ENCODE measurements at places on chromosomes 11 and 22.

GRCh38 chr11:31825838-31826484 is 14.8 kb upstream of the PAX6 start:
- DNase-seq = no peak

DNA sequence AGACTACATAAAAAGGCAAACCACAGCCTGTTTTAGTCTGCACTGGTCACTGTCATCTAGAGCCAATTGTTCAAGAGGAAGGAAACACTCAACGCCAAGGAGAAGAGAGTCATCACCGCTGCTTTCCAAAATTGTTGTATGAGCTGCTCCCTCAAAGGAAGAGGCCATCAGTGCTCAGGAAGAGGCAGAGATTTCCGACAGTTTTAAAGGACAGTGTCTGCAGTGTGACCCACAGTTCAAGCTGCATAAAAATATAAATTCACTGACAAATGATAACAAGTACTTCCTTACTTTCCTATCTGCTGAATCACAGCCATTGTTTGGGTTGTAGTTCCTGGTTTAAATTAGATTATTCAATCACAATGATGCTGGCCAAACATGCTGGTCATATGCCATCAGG is 16.4 kb downstream of the PRCP start:
- DNase-seq = no peak

GRCh38 chr11:16900491-16900890 is 113.7 kb downstream of the PLEKHA7 start:
- no peak for DNase-seq

- DNase-seq = no peak
These were observed 4.6 kb upstream of the DNAL4 start for GRCh38 chr22:38798496-38798895.

- DNase-seq = no peak
These were observed 56.0 kb downstream of the GLYATL2 start for GRCh38 chr11:58788355-58789023.

Data from caudate nucleus (tissue), 63 donors.